ENCODE measurements at places on chromosomes 13 and 19.

DNA sequence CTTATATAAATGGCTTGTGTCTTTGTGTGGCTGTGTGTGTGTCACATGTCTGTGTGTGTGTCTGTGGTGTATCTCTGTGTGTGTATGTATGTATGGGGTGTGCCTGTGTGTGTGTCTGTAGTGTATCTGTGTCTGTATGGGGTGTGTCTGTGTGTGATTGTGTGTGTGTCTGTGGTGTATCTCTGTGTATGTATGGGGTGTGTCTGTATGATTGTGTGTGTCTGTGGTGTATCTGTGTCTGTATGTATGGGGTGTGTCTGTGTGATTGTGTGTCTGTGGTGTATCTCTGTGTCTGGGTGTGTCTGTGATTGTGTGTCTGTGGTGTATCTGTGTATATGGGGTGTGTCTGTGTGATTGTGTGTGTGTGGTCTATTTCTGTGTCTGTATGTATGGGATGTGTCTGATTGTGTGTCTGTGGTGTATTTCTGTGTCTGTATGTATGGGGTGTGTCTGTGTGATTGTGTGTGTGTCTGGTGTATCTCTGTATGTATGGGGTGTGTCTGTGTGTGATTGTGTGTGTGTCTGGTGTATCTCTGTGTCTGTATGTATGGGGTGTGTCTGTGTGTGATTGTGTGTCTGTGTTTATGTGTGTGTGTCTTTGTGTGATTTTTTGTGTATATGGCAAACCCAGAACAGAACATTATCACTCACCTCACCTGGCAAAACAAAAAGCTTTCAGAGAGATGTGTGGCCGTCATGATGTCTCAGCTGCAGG is 56.1 kb upstream of the MCF2L start:
- no peak for DNase-seq

- DNase-seq, result no peak
These were observed 455.4 kb downstream of the FOXO1 start for GRCh38 chr13:40210865-40211585.

GRCh38 chr13:71712988-71713653 is 153.9 kb downstream of the DACH1 start:
- no peak for DNase-seq

DNA sequence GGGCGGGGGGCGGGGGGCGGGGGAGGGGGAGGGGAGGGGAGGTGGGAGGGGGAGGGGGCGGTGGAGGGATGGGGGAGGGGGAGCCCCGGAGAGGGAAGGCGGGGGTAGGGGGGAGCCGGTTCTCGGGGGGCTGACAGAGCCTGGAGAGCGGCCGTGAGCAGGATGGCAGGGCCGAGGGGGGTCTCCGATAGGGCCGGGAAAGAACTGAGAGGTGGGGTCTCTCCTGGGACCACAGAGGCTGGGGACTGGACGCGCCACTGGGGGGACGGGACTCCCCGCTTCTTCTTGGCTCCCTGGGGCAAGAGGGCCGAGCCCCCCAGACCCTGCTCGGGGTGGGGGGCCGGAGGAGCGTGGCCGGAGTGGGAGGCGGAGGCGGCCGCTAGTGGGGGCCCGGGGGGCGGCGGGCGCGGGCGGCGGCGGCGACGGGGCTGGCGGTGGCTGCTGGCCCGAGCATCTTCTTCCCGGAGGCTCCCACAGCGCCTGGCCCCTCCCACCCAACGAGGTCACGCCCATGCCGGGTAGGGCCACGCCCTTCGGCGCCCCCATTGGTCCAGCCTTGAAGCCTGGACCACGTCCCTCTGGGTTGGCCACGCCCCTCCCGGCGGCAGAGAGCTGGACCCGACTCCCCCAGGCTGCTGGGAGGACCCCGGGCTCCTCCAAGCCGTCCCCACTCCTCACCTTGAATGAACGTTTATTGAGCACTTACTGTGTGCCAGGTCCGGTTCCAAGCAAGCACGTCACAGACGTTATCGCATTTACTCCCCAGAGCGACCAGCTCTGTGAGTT is at the start of gene NOVA2:
NOVA2 (minus strand) TSS at position 313 of the 786 bp plus-strand sequence. CDS start 514 bp downstream, outside the sequence.
- peak; percentile 85 for DNase-seq

GRCh38 chr19:42352301-42353259 is 27.1 kb downstream of the MEGF8 start:
- DNase-seq, result no peak

- DNase-seq, result no peak
These were observed 5.9 kb upstream of the ARL11 start for GRCh38 chr13:49622174-49622946.

GRCh38 chr13:25977216-25977615 is 74.6 kb downstream of the SHISA2 start:
- DNase-seq, result no peak

DNA sequence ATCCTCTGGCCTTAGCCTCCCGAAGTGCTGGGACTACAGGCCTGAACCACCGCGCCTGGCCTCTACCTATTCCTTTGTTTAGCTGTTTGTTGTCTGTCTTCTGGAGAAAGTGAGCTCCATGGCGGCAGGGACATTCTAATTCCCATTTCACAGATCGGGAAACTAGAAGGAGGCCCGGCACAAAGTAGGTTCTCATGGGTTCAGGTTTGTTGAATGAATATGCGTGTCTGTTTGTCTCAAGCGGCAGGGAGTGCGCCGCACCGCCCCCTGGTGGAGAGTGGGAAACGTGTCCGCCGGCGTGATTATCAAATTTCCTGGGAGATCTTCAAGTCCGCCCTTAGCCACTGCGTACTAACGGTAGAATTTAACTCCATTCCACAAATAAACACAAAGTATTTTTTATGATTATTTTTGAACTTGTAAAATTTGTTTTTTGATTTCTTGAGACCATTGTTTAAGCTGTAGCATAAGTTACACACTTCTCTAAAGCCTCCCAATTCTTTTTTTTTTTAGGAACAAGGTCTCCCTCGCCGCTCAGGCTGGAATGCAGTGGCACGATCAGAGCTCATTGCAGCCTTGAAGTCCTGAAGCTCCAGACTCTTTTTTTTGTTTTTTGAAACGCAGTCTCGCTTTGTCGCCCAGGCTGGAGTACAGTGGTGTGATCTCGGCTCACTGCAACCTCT is 8.9 kb upstream of the CCDC9 start:
- peak; percentile 75 for DNase-seq

DNA sequence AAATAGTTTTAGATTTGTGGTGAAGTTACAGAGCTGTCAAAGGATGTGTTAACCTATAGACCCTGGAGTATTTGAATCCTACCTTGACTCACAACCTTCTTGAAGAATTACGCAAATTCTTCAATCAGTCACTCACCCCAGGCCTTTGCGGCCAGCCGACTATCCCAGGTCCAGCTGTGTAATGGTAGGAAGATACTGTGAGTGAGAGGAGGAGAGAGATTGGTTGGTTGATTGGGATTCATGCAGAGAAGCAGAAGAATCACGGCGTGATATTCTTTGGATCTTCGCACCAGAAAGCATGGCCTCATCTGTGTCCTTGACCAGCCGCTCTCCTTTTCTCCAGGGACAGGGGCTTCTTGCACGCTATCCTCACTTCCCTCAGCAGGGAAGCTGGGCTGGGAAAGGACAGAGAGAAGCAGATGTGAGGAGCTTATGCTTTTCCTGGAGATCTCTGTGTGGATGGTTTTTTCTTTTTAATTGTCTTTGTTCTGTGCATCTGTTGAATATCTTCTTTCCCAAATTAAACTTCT is 249.1 kb downstream of the GGACT start:
- no peak for DNase-seq

DNA sequence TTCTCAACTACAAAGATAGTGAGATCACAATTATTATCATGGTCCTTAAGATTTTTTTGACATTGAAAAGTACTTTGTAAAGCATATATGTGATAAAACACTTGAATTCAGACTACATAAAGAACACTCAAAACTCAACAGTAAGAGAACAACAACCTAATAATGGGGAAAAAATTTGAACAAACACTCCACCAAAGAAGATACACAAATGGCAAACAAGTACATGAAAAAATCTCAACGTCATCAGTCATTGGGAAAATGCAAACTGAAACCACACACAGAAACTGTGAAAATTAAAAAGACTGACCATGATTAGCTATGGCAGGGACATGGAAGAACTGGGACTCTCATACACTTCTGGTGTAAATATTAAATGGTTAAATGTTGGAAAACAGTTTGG is 70.9 kb downstream of the SPRYD7 start:
- DNase-seq, result no peak

DNA sequence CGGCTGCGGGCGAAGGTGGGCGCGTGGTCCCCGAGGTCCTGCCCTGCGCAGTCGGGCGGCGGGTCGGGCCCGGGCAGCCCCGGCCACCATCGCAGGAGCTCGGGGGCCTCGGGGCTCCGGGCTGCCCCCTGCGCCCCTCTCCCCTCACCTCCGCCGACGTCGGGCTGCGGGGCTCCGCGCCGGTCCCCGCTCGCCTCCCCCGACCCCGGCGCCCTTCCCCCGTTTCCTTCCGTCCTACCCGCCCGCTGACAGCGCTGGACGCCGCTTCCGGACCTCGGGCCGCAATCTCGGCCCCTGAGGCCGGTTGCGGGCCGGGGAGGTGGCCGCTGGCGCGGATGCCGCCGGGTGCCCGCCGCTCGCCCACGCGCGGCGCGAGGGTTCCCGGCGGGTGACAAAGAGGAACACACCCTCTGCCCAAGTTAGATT is 720 bp downstream of the FARP1 start:
- no peak for DNase-seq

- no peak for DNase-seq
These were observed 293.9 kb upstream of the HTR2A start for GRCh38 chr13:47190696-47191305.

DNA sequence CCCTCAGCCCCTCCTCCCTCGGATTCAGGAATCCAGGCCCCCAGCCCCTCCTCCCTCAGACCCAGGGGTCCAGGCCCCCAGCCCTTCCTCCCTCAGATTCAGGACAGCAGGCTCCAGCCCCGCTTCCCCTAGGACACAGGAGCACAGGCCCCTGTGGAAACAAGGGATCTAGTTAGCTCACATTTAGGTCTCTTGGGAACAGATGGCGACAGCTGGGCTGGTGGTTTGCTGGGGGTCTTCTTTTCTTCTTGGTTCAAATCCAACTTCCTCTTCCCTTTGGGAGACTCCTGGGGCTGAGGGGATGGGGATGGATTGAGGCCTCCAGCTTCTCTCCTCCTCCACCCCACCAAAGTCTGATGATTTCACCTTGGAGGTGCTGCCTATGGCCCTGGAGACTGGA is 19.6 kb downstream of the ZNF575 start:
- no peak for DNase-seq

DNA sequence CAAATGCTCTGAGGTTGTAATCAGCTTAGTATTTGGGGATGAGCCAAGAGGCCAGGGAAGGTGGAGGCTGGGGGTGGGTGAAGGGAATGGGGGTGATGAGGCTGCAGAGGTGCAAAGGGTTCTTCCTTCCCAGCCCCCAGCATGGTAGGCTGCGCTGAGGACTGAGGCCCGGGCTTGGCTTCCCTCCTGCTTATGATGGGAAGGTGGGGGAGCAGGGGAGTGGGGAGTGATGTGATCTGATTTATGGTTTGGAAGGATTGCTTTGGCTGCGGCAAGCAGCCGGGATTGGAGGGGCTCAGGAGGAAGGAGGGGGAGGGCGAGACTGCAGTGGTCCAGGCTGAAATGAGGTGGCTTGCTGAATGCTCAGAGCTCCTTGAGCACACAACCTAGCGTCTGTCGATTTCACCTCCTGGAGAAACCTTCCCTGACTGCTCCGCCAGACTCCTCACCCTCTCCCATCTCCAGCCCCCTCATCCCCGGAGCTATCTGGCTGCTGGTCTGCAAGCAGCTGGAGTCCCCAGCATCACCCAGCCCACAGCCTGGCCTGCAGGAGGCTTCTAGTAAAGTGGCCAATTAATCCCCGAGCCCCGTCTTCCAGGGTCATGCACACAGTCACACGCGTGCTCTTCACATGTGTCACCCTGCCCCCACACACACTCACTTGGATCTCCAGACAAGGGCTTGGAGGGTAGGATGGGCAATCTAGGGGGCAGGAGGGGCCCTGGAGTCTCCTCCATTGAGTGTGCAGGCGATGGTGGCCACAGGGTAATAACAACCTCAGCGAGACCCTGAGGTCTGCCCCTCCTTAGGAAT is 757 bp upstream of the CLEC11A start:
- no peak for DNase-seq

DNA sequence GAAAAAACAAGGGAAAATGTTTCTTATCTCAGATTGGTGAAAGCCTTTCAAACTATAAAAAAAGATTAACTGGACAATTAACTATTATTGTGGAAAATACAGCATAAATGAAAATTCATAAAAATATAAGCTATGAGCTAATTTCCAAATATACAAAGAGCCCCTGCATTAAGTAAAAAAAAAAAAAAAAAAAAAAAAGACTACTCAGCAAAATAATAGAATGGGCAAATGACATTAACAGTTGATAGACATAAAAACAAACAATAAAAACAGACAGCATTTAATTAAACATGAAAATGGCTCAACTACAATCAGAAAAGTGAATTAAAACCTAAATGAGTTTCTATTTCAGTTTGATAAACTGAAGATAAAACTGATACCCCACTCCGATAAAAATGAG is 77.5 kb downstream of the RBM26 start:
- DNase-seq, result no peak

GRCh38 chr13:76684336-76684735 is 201.9 kb downstream of the KCTD12 start:
- DNase-seq, result no peak

DNA sequence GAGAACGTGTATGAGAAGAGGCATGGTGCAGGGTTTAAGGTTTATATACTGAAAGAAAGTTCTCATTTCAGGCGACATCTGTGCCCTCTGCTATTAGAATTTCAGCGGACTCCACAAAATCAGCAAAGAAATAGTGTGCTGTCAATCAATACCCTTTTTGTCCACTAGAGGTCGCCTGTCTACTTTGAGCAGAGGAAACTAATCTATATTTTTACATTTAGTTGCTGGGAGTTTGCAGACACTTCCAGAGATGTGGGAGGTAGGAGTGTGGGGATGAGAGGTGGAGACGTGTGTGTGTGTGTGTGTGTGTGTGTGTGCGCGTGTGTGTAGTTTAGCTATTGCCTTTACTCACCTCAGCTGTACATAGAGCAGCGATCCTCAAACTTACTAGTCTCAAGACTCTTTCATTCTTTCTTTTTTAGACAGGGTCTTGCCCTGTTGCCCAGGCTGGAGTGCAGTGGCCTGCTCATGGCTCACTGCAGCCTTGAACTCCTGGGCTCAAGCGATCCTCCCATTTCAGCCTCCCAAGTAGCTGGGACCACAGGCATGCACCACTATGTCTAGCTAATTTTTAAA is 9.7 kb downstream of the INAFM1 start:
- peak; percentile 40 for DNase-seq

GRCh38 chr13:84686973-84687372 is 804.7 kb upstream of the SLITRK1 start:
- no peak for DNase-seq

GRCh38 chr19:6215701-6216235 is 64.0 kb downstream of the MLLT1 start:
- DNase-seq, result no peak
